ENCODE measurements at places on chromosomes 5 and 9. TPM values are rescaled to one million over a fixed set of nuclear protein-coding genes. Genes with fewer than 3 reads are reported as not detected.
A peak's percentile ranks its signal among the peaks of the same experiment; 100 is the strongest.

ASPN gene
- 8.2 TPM for polyA plus RNA-seq

FGF18 gene
- 0.04 TPM for polyA plus RNA-seq

NPDC1 gene
- polyA plus RNA-seq: 21.8 TPM

LRRC70 gene
- polyA plus RNA-seq: 0.07 TPM

TRAF1 gene
- polyA plus RNA-seq: 3.3 TPM

PCDHGA2 gene
- 6.8 TPM for polyA plus RNA-seq

GRCh38 chr9:69719983-69720382, 39.8 kb downstream of the PTAR1 start:
- no peak for DNase-seq

DNA sequence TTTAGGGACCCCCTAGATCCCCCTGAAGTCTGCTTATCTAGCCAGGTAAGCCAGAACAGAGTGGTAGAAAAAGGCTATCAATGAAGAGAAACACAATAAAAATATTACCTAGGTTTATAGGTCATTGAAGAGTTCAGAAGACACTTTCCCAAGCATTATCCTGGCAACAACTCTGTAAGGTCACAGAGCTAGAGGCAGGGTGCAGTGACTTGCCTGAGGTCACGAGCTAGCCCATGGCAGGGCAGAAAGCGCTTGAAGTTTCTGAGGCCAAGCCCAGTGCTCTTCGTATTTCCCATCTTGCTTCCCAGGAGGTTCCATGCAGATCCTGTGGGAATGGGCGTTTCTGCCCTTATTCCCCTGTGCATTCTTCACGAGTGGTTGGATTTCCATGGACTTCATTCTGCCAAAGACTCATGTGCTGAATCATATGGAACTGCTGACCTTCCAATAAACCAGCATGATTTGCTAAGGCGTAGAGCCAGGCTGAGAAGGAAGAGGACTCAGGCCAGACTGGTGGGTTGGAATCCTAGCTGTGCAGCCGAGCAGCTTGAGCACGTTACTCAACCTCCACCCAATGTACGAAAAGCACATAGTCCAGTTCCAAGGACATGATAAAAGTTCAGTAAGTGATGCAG, 22.1 kb downstream of the TRMO start:
- no peak for DNase-seq

- no peak for DNase-seq
Observed at GRCh38 chr5:125194883-125195282, 448.4 kb upstream of the ZNF608 start.

- DNase-seq: no peak
Observed at GRCh38 chr5:6568889-6569288, 64.0 kb downstream of the NSUN2 start.

DNA sequence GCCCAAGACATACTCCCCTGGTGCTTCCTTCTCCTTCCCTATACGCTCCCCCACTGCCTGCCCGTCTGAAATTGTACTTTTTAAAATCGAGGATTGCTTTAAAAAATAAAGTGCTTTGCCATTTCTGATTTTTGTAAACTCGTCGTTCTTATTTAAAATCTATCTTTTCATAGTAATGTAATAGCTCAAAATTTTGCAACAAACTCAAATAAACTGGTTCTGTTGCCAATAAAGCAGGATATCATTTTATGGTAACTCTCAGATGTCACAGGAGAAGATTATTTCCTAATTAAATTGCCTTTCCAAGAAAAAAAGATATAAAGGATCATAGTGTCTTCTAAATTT, 1.3 kb upstream of the NREP start:
- no peak for DNase-seq

DNA sequence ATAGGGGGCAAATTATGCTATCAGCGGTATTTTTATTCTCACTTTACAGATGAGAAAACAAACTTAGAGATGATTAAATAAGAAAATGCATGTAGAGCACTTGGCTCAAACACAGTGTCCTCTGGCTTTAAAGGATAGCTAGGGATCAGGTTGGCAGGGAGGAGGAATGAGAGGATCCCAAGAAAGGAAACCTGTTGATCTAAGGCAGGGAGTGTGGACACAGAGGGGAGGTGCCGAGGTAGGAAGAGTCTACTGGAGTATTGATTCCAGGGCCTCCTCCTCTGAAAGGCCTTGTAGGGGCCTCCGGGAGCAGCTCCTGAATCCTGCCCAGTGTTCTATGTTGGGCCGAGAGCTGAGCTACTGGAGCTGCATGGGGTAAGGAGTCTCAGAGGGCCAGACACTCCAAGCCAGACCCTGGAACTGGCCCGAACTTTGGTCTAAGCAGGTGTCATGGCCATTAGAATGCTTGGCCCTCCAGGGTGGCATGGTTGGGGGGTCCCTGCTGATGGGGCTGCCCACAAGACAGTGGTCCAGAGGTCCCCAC, 30.4 kb upstream of the TCF7 start:
- no peak for DNase-seq

DNA sequence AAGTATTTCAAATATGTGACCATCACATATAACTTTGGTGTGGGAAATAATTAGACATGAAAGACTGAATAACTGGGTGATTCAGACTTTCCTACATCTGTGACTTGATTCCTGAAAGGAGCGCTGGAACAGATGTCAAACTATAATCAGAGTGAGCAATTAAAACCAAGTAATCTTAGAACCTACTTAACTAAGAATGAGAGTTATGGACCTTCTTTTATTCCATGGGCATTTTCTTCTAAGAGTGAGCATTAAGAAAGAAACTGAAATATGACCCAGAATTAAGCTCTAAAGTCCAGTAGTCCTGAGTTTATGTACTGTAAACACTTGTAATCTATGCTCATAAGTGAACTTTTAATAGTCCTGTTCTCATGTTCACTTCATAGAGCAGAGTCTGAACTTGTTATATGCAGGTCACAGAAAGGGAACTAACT, 68.4 kb downstream of the PAM start:
- DNase-seq: peak; percentile 71

DNA sequence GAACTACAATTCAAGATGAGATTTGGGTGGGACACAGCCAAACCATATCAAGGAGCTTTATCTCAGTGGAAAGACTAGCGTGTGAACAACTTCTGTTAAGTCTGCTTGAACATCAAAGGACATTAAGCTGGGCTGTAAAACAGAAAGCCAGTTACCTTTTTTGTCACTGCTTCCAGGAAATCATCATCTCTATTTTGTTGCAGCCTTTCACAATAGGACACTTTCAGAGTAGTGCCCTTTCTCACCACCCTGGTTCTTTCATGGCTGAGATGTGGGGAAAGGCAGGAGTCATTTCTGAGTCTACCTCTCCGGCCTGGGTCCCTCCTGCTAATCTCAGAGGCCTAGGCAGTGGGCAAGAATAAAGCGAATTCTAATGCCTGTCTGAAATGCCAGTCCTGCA, 96.2 kb upstream of the PPP1R2B start:
- no peak for DNase-seq

DNA sequence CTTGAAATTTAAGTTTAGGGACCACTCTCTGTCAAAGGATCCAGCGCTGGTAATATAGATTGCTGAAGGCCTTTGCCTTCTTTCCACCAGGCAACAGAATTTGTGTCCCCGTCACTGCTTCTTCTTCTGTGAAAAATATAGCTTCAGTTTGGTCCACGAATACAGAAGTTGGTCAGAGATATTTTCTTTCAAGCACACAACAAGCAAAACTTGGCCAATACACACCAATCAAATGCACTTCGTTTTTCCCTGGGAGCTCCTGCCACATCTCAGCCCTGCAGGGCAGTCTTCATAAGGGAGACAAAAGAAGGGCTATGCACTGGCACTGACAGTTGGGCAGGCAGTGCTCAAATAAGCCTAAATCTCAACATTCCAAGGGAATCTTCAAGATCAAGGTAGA, 22.9 kb downstream of the HAVCR2 start:
- no peak for DNase-seq

- no peak for DNase-seq
Observed at GRCh38 chr5:135386096-135386495, 12.9 kb downstream of the MACROH2A1 start.

DNA sequence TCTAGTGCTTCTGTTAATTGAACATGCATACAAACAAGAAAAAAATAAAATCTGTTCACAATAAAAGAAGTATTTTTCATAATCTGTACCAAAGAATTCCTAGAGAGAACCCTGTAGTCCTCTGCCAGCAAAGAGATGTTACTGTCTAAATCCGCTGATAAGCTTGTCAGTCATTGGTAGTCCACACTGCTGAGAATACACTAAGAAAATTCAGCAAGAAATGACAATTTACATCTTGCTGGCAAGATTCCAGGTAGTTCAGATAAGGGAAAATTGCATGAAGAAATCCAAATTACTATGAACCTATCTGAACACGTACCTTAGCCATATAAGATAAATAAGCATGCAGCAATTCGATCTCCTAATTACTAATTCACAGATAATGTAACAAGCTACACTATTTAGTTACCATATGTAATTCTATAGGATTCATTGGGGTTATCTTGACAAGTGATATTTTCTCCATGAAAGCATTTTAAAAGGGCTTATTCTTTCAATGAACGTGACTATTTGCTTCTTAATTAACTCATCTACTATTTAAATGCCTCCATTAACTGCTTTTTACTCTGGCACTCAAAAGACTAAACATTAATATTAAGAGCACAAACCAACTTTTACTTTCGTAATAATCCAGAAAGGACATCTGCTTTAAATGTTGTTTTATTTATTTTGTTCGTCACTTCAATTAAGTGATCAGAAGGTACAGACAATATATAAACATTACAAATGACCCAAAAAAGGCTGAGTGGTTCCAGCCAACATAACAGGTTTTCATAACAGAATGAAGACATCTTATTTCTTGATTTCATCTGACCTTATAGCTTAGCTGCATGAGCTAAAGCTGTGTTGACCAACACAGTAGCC, 9.7 kb downstream of the MPDZ start:
- no peak for DNase-seq

- no peak for DNase-seq
Observed at GRCh38 chr9:72332351-72332750, 32.7 kb downstream of the ZFAND5 start.

DNA sequence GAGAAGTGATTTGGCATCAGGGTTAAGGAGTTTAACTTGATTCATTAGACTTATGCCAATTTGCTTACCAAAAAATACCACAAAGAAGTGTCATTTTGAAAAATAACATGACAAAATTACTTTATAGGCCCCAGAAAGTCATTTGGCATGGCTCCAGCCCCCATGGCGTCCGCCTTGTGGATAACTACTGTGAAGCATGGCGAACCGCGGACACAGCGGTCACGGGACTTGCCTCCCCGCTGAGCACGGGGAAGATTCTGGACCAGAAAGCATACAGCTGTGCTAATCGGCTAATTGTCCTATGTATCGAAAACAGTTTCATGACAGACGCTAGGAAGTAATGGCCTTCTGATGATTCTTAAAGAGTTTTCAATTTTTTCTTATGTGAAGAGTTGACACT, 35.4 kb upstream of the TGFBR1 start:
- DNase-seq: no peak

DNA sequence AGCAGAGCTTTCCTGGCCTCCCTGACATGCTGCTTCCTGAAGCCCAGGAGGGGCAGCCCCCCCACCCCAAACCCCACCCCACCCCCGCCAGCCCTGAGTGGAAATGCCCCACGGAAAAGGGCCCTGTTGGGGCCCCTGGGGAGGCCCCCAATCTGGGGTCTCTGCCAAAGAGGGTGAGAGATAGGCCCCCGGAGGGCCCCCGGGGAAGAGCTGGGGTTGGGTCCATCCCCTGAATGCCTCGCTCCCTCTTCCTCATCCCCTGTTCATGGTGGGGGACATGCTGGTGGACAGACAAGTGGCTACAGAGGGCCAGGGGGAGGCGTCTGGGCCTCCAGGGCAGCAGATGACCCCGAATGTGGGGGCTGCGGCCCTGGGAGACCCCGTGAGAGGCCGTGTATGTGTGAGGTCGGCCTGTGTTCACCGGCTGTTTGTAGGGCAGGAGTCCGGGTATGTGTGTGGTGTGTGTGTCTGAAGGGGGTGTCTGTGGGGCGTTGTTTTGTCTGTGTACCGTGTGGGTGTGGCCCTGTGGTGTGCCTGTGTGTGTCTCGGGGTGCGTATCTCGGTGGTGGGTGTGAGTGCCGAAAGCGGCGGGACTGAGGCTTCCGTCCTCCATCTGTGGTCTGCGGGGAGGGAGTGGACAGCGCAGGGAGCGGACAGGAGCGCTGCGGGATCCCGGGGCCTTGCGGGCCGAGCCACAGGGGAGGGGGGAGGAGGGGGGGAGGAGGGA, 11.3 kb downstream of the C9orf50 start:
- no peak for DNase-seq

DNA sequence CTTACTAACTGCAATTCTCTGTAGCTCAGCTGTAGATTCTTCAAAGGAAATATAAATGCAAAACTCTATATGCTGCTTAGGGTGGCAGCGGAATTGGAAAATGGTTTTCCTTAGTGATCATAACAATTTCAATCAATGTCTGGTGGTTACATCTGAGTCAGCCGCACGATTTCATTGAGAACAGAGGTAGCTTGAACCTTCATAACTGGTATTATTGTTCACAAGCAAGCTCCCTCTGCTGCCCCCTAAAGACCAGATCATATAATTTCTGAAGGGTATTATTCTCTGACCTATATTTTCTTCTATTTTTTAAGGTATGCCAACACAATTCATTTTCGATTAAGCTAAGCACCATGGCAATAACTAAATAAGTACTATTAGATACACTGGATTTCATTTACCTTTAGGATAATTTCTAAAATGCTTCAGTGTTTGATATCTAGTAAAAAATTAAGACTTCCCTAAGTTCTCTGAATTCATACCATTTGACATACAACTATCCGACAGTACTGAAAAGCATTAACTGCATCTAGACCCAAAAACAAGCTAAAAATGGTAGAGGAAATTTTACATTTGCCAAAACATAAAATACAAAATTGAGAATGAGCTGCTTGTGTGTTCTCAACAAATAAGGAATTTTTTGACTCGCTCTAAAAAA, 181.1 kb upstream of the SPEF2 start:
- no peak for DNase-seq

DNA sequence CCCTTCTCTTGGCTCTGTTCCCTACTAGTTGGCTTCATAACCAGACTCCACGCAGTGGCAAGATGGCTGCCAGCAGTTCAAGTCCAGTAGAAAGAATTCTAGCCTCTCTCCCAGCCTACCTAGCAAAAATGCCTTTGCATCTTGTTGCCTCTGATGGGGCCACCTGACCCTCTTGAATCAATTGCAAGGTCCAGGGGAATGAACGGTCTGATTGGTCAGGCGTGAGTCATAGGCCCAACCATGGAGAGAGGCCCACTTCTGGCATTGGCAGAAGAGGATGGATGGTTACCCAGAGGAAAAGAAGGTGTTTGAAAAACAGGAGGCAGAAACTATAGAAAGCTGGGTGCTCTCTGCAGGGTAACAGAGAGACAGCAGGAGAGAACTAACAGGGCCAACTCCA, 622.6 kb downstream of the CCDC171 start:
- DNase-seq: no peak

GRCh38 chr9:91341258-91341746, 20.4 kb downstream of the AUH start:
- DNase-seq: no peak

- no peak for DNase-seq
Observed at GRCh38 chr5:125703616-125704015, 719.6 kb upstream of the GRAMD2B start.

DNA sequence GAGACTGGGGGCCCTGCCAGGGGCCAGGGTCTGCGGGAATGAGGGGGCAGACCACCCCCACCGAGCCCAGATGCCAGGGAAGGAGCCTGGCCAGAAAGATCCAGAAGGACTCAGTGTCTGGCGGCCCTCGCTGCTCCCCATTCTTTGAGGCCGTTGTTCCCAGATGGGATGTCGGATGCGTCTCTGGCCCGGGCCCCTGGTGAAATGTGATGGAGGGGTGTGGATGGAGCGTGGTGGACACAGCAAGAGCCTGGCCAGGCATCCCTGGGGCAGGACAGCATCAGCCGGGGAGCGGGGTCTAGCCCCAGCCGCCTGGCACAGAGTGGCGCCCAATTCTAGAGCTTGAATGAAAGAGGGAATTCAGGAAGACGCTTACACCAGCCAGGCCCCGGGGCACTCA, 46.2 kb upstream of the NKD2 start:
- no peak for DNase-seq

GRCh38 chr5:82942083-82942881, 134.9 kb downstream of the TMEM167A start:
- DNase-seq: no peak
